ENCODE measurements at places on chromosomes 13 and 19.
A peak's percentile ranks its signal among the peaks of the same experiment; 100 is the strongest.

DNA sequence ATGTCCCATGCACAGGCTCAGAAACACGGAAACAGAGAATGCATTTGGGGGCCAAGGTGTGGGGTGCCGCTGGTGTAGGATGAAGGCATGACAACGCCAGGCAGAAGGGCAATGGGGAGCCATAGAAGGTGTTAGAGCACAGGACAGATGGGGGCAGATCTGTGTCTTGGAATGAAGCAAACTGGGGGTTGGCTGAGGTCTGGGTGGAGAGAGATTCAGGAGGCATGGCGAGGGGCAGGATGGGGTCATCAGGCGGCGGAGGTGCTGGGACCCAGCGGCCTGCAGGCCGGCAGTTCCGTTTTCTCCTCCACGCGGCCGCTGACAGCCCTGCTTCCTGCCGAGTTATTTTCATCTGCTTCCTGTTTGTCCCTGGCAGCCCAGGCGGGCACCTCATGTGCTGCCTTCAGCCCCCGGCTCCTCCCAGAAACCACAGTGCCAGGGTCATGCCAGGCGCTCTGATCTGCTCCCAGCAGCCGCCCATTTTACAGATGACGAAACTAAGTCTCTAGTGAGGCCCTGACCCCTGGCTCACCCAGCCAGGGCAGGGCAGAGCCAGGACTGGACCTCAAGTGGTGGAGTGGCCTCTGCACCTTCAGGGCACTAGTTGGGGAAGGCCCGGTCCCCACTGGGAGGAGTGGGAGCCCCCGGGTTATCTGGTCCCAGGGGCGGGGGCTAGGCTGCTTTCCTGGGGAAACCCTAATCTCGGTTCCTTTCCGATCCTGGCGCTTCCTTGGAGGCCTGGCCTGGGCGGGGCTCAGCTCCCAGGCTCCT lies 2.2 kb downstream of the ARHGAP45 start:
- no peak for DNase-seq

DNA sequence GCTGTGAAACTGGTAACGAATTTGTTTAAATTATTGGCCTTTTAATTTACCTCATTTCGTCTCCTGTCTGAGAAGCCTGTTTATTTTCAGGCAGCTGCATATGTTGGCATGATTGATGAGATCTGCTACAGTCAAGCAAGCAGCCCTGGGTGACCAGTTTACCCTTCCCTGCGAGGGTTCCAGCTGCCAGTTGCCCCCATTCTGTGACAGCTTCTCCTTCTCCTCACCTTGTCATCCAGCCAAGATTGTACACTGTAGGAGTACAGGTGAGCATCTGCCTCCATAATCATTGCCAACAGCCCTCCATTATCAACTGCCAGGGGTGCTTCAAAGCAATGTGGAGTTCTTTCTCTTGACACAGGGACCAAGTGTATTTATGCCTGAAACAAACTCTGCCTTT lies 1979.9 kb upstream of the PRR20A start:
- DNase-seq: peak; percentile 76

GRCh38 chr13:109208522-109208921 lies 577.9 kb downstream of the IRS2 start:
- no peak for DNase-seq

- peak; percentile 72 for DNase-seq
Observed at GRCh38 chr19:19900139-19900728, 512 bp upstream of the ZNF93 start.

- peak; percentile 71 for DNase-seq
Observed at GRCh38 chr19:45615795-45616703, 14.0 kb upstream of the GPR4 start.

DNA sequence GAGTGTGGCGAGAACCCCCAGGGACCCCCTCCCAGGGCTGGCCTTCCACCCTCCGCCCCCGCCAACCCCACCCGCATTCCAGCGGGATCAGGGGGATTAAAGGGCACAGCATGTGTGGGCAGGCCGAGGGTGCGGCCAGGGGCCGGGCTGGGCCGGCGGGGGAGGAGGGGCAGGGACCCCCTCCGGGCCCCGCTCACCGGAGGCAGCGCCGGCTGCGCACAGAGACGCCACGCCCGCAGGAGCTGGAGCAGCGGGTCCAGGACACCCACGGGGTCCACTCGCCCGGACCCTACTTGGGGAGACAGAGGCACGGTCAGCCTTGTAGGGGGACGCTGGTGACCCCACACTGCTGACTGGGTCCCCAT lies 2.4 kb downstream of the ADAMTSL5 start:
- no peak for DNase-seq

DNA sequence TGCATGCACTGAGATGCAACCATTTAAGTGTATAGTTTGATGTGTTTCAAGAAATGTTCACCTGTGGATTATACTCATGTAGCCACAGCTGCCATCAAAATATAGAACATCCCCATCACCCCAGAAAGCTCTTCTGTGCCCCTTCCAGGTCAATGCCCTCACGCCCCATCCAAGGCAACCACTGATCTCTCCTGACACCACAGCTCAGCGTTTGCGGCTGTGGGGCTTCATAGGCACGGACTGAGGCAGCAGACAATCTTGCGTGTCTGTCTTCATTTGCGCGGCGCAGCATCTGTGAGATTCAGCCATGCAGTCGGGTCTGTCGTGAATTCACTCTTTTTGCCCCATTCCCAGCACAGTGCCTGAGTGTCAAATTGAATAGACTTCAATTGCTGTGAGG lies 153.8 kb upstream of the UQCRFS1 start:
- DNase-seq: no peak

DNA sequence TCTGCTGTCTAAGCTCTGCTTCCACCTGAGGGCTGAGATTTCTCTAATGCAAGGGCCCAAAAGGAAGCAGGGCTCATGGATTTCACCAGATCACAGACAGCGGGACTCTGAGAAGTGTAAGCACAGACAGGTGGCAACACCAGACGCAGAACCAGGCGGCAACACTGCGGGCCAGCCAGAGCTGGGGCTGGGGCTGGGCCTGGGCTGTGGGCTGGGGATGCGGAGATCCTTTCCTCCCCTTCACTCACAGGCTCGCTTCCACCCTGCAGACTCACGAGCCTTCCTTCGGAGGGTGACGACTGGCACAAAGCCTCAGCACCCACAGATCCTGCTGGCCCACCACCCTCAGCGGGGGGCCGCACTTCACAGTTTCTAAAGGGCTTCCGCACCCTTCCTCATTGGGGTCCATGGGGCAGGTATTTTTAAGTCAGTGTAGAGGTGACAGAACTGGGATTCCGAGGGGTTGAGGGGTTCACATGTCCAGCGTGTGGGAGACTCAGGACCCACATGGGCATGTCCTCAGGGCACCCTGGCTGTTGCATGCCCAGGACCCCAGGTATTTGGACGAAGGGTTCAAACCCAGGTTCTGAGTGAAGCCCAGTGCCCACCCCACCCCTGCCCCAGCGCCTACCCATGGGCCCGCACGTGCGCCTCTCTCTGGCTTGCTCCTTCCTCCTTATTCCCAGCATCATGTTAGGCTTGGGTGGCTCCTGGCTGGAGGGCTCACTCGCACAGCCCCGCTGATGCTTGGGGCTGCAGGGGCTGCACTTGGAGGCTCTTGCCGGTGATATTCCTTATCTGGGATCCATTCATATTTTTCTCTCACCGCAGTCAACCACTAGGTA lies 137.3 kb upstream of the GPR12 start:
- DNase-seq: no peak

- DNase-seq: no peak
Observed at GRCh38 chr19:48258350-48258749, 2.6 kb upstream of the CARD8 start.

GRCh38 chr19:54164369-54165068 lies 5.0 kb upstream of the LENG1 start:
- DNase-seq: peak; percentile 82

DNA sequence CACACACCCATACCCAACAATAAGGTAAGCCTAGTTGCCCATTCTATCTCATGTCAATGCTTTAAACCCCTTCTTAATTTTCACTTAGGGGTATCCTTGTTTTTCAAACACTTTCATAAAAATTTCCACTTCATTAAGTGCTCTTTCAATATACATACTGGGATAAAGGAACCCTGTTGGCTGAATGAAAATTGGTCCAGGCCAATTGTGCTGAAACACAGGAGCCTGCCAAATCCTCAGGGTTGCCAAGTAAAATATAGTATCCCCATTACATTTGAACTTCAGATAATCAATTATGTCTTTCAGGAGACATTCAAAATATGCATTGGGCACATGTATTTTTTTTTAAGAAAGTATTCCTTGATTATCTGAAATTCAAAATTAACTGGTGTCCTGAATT lies 1131.1 kb downstream of the SLITRK1 start:
- no peak for DNase-seq

DNA sequence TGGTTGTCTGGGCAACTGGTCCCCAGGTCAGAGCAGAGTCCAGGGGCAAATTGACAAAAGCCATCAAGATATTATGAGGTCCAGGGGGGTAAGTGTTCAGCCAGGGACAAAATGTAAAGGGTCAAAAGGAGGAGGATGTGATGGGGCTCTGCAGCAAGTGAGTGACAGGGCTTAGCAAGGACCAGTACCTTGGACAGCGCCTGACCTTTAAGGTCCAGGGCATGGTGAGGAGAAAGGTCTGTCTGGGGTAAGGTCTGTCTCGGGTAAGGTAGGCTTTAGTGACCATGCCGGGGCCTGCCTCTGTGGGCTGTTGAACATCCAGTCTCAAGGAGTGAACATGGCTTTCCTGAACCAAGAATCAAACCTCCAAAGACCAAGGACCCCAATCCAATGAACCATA lies 6.3 kb upstream of the ZNF358 start:
- no peak for DNase-seq

DNA sequence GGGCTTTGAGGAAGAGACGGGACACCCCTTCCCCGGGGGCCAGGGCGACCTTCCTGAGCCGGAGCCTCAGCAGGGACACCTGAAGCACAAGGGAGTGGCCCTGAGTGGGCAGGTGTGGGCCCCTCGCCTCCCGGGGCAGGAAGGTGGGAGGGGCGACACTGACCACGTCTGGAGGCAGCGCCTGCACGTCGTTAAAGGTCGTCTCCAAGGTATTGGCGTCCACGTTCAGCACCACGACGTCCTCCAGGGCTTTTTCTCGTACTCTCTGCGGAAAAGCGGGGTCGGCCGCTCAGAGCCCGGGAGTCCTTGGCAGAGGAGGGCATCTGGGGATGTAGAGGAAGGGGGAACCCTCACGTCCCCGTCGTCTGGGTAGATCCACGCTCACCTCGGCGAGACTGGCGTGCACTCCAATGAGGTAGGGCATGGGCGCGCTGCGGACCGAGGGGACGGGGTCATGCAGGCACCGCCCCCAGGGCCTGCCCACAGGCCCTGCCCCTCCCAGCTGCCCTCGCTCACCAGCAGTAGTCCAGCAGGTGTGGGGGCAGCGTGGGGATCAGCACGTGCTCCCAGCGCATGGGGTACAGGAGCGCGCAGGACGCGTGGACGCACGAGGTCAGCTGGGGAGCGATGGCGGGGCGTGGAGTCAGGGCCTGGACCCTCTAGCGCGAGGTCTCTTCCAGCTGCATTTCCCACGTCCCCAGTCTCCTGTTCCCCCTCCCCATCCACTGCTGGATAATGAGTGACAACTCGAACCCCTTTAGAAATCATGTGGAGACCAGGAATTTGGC lies 6.1 kb downstream of the DENND1C start:
- DNase-seq: peak; percentile 37

DNA sequence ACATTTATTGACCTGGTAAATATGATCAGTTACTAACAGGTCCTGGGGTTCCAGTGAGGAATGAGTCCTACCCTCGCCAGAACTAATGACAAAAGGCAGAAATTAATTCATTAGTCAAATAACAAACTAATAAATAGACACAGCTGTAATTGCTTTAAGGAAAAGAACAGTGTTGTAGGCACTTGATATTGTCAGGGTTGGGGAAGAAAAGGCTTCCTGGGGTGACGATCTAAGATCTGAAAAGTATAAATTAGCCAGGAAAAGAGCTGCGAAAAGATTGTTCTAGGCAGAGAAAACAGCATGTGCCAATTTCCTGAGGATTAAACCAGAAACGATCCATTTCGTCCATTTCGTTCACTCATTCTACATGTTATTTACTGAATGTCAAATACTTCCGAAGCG lies 670 bp upstream of the CHAF1A start:
- DNase-seq: no peak

DNA sequence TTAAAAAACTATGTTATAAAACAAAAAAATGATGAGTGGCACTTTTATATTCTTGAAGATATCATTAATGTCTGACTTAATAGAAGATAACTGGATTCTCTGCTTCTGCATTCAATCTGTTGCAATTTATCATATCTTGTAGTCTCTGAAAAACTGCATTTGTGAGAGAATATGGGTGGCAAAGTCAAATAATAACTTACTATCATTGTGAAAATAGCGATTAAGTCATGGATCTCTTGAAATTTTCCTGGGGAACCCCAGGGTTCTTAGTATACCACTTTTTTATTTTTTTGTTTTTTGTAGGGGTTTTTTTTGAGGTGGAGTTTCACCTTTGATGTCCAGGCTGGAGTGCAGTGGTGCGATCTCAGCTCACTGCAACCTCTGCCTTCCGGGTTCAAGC lies 127.1 kb downstream of the STOML3 start:
- DNase-seq: no peak

DNA sequence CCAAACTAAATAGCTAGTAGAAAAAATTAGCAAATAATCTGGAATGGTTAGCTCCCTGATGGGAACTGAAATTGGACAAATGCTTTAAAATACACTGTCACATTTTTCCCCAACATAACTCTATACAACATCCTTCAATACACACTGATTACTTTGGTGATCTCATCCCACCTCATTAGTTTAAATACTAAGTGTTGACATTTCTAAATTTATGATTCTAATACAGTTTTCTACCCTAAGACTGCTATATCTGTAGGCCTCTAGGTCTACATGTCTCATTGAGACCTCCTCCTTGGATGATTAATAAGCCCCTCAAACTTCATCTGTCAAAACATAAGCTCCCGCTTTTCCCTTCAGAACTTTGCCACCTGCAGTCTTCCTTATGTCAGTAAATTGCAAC lies 80.7 kb upstream of the SLITRK5 start:
- DNase-seq: no peak

DNA sequence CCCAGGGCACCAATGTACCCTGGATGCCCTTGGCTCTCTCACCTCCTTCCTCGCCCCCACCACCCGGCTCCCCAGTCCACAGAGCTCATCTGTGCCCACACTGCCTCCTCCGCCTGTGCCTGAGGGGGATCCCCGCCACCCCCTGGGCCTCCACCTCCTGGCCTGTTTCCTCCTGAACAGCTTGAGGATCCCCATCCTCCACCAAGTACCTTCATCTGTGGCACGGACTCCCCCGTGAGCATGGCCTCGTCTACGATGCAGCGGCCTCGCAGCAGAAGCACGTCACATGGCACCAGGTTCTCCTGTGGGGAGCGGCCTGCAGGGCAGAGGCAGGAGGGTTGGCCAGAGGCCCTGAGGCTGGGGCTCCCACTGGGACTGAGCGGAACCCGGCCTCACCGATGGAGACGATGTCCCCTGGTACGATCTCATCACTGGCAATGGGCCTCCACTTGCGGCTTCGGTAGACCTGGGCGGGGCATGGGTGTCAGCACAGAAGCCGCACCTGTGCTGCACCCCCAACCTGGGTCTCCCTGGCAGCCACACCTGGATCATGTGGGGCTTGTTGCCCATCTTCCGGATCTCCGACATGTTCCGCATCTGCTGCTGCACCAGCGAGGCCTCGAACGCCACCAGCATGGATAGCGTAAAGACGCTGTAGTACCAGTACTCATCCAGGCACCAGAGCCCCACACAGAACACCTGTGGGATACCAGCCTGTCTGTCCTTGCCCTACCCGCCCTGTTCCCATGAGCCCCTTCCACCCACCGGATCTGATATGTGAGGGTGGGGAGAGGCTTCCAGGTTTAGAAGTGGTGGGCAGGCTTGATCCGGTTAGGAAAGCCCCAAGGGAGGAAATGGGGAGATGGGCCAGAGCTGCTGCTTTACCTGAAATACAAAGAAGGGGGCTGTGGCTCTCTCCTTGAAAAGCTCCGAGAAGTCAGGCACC lies 6.8 kb downstream of the ATP13A1 start:
- no peak for DNase-seq

- no peak for DNase-seq
Observed at GRCh38 chr13:113320226-113320875, 23.3 kb downstream of the LAMP1 start.
